ENCODE measurements at places on chromosomes 4 and X.
A peak's percentile ranks its signal among the peaks of the same experiment; 100 is the strongest.

DNA sequence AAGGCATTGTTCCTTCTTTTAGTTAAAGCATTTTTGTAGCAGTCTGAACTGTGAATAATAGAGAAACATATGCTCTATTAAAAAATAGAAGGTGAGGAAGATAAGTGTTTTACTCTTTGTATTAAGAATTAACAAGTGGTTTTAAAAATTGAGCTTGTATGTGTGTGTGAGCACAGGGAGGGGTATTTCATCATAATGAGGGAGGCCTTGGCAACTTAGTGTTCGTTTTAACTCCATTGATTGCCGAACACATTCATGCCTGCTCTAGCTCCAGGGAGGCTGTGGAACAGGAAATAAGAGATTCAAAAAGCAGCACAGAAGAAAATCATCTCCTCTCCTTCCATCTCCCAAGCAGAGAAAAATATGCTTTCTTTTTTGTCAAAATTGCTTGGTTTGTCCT lies 14.8 kb downstream of the SHROOM3 start:
- no peak for DNase-seq

- DNase-seq, result no peak
These were observed 432.3 kb downstream of the GALNTL6 start for GRCh38 chr4:172245516-172245915.

DNA sequence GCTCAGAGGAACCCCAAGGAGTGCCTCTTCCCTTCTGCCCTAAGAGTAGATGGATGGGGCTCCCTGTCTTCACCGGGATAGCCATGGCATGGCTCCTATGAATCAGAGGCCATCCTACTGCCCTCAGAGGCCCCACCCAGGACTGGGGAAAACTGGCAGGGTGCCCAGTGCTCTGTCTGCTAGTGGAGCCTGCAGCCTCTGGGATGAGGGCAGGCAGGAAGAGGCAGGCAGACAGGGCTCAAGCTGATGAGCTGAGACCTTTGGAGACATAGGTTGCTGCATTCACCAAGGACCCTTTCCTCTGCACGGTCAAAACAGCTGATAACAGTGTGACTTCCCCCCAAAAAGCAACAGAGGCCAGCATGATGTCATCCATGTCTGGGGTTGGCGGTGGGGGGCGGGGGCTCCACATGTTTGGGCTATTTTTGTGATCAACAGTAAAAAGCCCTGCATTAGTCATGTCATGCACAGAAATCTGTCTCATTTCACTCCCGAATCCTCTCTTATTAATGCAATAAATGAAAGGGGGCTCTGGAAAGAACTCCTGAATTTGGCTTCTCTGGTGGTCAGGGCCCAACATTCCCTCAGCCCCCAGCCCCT lies 207.6 kb upstream of the MAMLD1 start:
- no peak for DNase-seq

- no peak for DNase-seq
These were observed 559.7 kb upstream of the FAT1 start for GRCh38 chr4:187283201-187283955.

- DNase-seq, result peak; percentile 60
These were observed 30.7 kb downstream of the MSN start for GRCh38 chrX:65697915-65698796.

Data from CD4-positive, alpha-beta T cell treated with Interleukin-15 for 4 hours (primary cell).